ENCODE measurements at places on chromosomes 2 and 18. TPM values are rescaled to one million over a fixed set of nuclear protein-coding genes. Genes with fewer than 3 reads are reported as not detected.

PLGLB1 gene
- 0.44 TPM for total RNA-seq

ALK gene
- total RNA-seq, result not detected

CTAGE1 gene
- not detected for total RNA-seq

ACOXL gene
- not detected for total RNA-seq

CRACDL gene
- 3.6 TPM for total RNA-seq

POTEF gene
- total RNA-seq, result not detected

CCT4 gene
- total RNA-seq, result 305 TPM

MOCOS gene
- 2.9 TPM for total RNA-seq

SLC66A3 gene
- 38.0 TPM for total RNA-seq

WIPF1 gene
- total RNA-seq, result 24.6 TPM

AQP12B gene
- total RNA-seq, result not detected

IL36RN gene
- 0.02 TPM for total RNA-seq

CNDP1 gene
- total RNA-seq, result not detected

YPEL5 gene
- total RNA-seq, result 55.8 TPM

PTPRN gene
- total RNA-seq, result 1.2 TPM

DSEL gene
- total RNA-seq, result 0.41 TPM
